Stimulated activated CD4-positive, alpha-beta T cell treated with anti-CD3 and anti-CD28 coated beads, TNF-alpha, amount 100 ng/mL, for 48 hours (primary cell): ENCODE measurements at places on chromosomes 16 and 17.

- DNase-seq: no peak
Observed at GRCh38 chr17:14768923-14769322, 468.0 kb downstream of the HS3ST3B1 start.

- DNase-seq: no peak
Observed at GRCh38 chr17:63278728-63279442, 167.2 kb downstream of the CYB561 start.

GRCh38 chr16:85398688-85399582 lies 214.2 kb upstream of the GSE1 start:
- DNase-seq: no peak

GRCh38 chr17:50049636-50050035 lies 6.3 kb upstream of the ITGA3 start:
- DNase-seq: no peak

GRCh38 chr17:35529866-35530265 lies 7.6 kb downstream of the SLFN12L start:
- DNase-seq: no peak

DNA sequence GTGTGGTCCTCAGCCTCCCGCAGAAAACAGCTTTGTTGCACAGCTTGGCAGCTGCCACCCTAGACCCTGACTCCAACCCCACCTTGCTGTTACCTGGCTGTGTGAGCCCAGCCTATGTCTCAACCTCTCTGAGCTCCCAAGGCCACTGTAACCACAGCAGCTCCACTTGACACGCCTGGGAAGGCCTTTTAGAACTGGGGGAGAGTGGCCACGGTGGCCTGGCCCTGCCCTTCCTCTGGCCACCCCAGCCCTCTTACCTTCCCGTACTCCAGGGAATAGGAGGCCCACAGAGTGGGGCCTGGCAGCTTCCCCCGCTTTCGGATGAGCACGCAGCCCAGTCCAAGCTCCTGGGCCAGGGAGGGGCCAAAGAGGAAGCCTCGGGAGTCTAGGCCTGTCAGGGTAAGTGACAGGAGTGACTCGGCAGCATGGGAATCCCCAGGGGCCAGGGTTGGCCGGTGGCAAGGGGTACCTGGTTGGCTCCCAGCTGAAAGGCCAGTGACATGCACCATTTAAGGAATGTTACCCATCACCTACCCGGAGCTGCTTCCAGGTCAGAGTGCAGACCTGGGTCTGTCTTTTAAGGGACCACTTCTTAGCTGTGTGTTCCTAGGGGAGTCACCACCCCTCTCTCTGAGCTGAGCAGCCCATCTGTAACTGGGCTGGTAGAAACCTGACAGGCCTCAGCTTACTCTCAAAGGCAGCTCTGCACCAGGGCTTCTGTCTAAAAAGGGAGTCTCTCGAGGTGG lies 1.4 kb downstream of the APRT start:
- DNase-seq: no peak
